ENCODE measurements at places on chromosomes 3 and 15.

- DNase-seq, result no peak
Measured at GRCh38 chr15:36785396-36785795, 206.0 kb downstream of the CDIN1 start.

DNA sequence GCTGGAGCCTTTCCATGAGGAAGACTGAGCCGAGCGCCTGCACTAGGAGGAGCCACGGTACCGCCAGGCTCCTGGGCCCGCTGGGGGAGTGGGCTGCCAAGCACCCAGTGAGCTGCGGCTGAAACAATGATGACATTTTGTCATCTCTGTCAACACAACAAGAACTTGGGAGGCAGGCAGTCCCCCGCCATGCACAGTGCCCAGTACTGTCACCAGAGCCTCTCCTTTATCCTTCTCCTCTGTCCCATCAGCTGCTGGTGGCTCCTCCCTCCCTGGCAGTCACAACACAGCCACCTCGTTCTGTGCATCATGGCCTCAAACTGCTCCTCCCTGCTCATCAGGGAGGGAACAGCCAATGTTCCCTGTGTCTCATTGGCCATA is 34.0 kb upstream of the PCSK6 start:
- DNase-seq, result no peak

DNA sequence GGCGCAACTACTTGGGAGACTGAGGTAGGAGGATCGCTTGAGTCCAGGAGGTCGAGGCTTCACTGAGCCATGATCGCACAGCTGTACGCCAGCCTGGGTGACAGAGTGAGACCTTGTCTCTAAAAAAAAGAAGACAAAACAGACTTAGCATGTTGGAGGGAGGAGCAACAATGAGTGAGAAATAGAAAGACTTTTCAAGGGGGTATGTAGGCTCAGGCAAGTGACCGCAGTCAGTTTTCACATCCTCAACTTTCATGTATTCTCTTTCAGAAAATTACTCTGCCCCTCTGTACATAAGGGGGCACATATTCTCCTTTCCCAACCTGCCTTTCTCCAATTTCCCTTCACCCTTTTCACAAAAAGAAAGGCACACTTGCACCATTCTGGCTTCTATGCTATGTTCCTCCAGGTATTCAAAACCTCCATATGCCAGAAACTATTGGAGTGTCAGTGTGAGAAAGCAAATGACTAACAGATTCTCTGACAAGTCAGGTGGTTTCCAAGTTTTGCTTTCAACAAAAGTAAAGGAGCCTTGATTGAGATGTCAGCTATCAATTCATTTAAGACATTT is 7.6 kb downstream of the NSUN3 start:
- DNase-seq, result no peak

- DNase-seq, result no peak
Measured at GRCh38 chr3:164903820-164904451, 174.4 kb downstream of the SI start.

DNA sequence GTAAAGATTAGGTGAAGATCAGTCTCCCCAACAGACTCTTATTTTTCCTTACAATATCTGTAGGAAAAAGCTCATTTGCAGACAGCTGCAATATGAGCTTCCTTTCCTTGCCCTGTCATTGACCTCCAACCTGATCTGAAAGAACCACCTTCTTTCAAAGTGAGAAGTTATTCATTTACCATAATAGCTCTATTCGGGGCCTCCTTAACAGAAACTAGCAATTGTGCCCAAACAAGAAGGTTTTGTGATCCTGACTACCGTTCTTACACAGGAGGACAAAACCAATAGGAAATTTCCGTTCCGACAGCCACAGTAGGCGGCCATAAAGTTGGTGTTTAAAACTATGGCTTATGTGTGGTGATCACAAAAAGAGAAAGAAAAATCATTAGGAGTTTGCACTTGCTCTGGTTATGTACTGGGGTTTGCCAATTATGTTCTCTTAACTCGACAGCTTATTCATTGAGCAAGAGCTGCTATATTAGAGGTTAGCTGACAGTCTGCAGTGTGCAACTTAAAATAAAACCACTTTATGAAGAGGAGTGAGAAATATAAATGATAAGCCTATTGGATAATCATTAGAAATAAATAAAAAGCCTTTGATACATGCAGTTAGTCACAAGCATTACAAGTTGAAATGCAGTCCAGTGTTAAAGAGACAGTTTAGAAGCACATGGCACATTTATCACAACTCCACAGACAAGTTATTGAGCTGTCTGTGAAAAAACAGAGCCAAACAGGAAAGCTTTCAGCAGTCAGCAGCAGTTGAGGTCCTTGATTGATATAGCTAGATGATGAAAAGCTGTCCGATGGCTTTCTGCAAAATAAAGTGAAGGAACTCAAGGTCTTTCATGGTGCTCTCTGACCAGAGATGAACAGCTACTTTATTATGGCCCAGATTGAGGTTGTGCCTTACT is 199.8 kb downstream of the WDR72 start:
- DNase-seq, result no peak

GRCh38 chr3:123194552-123194951 is 7.2 kb upstream of the SEC22A start:
- DNase-seq, result no peak

DNA sequence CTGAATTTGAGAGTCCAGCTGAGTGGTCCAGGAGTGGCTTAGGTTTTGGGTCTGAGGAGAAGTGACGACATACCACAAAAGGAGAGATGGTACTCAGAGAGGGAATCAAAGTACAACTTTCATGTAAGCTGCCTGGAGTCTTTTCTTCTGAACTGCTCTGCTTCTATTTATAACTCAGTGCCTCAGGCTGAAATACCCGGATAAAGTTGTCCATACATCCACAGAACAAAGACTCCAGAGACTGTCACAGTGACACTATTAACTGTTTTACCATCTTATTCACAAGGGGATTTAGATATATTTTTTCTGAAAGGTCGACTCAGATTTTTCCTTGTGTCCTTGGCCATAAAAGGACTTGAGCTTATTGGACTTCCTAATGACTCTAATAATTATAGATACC is 264.3 kb upstream of the DNAJC19 start:
- DNase-seq, result no peak

GRCh38 chr3:158097593-158098308 is 8.5 kb downstream of the SHOX2 start:
- peak; percentile 39 for DNase-seq

- no peak for DNase-seq
Measured at GRCh38 chr15:39663704-39664250, 82.9 kb downstream of the THBS1 start.

- no peak for DNase-seq
Measured at GRCh38 chr15:70503073-70503745, 260.1 kb downstream of the UACA start.

DNA sequence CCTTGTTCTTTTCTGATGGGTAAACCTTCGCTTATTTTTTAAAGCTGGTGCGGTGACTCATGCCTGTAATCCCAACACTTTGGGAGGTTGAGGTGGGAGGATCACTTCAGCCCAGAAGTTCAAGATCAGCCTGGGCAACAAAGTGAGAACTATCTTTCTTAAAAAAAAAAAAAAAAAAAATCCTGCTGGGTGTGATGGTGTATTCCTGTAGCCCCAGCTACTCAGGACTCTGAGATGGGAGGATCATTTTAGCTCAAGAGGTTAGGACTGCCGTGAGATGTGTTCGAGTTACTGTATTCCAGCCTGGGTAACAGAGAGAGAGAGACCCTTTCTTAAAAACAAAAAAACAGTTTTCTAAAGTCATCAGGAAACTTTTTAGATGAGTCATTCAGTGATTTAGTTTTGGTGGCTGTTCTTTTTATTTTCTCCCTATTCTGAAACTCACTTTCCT is 37.7 kb downstream of the SLMAP start:
- DNase-seq, result no peak

DNA sequence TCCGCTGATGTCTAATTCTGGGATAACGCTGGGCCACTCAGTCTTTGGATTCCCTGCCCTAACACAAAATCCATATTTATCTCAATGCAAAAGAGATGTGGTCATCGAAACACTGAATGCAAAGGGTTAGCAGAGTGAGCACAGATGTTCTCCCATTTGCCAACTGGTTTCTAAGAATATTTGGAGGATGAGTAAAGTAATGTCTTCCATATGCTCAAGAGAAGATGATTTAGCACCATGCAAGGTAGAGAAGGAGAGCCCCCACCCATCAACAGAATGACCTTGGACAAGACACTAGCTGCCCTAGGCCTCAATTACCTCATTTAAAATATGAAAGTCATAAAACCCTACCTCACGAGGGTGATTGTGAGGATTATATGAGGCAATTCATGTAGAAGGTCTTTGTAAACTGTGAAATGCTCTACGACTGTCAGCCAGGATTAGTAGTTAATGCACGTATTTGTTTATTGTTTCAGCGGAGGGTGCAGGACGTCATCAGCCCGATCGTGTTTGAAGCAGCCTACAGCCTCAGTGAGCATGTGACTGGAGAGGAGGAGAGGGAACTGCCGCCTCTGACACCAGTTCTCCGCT is 232.9 kb upstream of the CTDSPL start:
- no peak for DNase-seq

DNA sequence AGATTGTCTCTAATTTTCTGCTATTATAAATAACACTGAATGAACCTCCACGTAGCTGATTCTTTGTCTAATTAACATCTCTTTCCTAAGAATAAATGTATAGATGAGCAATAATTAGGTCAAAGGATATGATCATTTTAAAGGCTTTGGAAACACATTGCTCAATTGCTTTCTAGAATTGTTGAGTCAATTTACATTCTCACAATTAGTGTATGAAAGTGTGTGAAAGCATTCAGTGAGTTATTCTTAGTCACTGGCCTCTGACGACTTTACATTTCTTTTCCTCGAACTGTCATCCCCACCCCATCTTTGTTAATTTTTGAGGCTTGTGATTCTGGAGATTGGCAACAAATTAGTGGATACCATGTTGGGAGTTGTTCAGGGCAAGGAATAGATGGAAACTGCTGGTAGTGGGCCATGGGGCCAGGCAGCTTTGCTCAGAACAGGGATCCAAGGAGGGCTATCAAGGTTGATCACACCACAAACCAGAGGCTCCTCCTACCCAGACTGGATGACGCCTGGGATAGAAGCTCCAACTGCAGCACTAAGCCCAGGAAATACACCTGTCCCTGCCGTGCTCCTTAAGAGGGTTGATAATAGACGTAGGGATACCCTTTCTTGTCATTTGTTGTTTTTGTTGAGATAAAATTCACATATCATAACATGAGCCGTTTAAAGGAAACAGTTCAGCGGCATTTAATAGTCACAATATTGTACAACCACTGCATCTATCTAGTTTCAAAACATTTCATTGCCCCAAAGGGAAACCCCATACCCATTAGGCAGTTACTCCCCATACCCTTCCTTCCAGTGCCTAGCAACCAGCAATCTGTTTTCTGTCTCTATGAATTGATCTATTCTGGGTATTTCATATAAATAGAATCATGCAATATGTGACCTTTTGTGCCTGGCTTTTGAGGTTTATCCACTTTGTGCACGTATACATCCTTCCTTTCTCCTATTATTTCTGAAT is 27.9 kb downstream of the EIF1B start:
- no peak for DNase-seq

GRCh38 chr15:89648106-89649012 is 6.9 kb downstream of the KIF7 start:
- no peak for DNase-seq

DNA sequence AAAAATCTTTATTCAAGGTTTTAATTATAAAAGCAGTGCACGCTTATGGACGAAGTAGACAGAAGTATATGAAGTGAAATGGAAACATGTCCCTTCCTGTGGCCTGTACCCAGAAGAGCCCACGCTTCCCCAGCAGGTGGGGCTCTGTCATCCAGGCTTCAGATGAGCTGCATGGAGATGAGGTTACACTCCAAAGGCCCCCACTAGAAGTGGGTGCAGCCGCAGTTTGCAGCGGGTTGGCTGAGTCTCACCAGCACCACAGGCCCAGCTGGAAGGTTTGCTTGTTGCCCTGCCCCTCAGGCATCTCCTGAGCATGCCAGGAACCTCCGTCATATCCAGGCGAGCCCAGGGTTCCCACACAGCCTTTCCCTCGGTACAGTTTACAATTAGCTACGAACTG is 33.1 kb downstream of the PRR20G start:
- DNase-seq, result no peak

DNA sequence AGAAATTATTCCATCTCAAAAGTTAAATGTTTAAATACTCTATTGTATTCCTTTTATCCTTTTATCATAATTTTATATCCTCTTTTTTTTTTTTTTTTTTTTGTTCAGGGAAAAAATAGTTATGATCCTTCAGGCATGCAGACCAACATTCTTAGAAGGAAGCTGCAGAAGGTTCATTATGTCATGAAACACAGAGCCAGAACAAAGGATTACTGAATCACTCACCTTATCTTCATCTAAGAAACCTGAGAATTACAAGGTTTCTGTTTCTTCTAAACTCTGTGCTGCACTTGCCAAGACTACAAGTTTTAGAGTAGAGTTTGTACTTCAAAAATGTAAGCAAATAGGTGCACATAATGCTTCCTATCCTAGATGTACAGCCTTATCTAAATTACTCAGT is 3.3 kb downstream of the PLCH1 start:
- no peak for DNase-seq

GRCh38 chr3:29153811-29154210 is 127.1 kb upstream of the RBMS3 start:
- no peak for DNase-seq

DNA sequence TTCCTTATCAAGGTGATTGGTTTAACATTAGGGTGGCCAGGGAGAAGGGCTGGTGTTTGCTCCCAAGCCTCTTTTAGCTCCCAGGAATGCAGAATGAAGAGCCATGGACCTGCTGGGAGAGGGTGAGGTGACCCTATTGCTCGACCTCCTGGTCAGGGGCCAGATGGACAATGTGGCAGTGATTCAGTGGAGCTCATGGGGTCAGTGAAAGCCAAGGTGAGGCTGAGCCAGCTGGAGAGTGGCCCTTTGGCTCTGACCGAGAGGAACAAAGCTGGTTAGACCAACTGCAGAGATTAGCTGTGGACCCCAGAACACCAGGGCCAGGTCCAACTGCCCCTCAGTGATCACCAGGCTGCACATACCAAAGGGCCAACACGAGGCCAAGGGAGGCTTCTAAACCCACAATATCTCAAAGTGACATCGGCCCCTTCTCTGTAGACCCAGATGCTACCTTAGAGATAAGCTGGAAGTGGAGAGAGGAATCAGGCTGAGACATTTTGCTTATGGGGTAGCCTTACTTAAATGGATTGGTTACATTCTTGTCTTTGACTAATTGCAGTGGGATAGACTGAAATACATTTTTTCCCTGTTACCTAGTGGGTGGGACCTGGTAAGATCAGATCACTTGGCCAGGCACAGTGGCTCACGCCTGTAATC is 15.8 kb upstream of the BTBD1 start:
- DNase-seq, result no peak

DNA sequence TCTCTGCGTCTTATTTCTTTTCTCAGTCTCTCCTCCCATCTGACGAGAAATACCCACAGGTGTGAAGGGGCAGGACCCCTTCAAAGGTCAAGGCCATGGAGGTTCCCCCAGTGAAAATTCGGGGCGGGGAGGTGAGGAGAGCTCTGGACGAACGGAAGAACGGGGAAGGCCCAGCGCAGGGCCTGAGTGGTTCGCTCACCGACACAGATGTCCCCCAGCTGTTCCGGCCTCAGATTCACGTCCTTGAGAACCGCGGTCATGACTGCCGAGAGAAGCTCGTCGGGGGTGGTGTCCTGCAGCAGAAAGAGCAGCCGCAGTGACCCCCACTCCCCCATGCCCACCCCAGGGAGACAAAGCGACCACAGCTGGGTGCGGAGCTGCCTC is 542 bp downstream of the ACAA1 start:
- DNase-seq, result peak; percentile 52
